ENCODE measurements at places on chromosomes 1 and 21.

GRCh38 chr1:175922254-175922881, 179.0 kb upstream of the TNR start:
- no peak for DNase-seq

DNA sequence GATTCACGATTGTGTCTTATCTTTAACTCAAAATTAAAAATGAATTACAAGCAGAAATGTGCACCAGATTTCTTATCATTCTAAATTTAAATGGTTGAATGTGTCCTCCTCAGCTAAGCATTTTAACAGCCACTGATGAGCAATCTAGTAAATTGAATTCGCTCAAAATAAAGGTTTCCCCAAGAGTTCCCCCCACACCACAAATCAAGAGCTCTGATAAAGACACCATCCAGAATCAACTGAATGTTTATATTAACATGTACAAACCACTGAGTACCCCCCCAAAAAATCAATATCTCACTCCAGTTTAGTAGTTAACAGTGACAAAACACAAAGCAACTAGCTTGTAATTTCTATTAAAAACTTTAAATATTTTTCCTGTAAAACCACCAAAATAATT, 1.9 kb downstream of the GPBP1L1 start:
- DNase-seq, result no peak

DNA sequence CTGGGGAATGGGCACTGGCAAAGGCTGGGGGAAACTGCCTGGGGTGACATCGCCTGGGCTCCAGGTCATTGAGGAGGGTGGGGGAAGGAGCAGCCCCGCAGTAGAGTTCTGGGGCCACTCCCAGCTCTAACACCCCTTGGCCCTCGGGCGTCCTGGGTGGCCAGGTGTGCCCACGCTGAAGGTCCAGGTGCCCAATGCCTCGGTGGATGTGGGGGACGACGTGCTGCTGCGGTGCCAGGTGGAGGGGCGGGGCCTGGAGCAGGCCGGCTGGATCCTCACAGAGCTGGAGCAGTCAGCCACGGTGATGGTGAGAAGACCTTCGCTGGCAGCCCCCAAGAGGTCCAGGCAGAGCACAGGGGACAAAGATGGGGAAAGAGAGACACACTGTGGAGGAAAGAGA, 7.7 kb downstream of the NTRK1 start:
- DNase-seq, result no peak

DNA sequence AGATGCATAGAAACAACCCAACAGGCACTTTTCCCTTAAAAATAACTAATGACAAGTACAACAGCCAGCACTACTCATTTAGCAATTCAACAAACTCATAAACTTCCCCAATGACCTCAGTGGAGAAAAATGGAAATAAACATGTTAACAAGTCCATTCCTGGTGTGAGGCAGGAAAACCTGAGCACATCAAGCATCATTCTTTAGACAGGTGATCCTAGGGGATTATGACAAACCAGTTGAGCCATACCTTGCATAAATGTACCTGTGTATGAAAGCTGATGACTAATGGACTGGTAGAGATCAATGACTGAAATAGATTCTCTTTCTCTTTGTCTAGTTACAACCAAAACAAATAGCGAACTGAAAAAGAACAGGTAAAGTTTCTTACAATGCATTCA, 7.0 kb downstream of the COL24A1 start:
- no peak for DNase-seq

DNA sequence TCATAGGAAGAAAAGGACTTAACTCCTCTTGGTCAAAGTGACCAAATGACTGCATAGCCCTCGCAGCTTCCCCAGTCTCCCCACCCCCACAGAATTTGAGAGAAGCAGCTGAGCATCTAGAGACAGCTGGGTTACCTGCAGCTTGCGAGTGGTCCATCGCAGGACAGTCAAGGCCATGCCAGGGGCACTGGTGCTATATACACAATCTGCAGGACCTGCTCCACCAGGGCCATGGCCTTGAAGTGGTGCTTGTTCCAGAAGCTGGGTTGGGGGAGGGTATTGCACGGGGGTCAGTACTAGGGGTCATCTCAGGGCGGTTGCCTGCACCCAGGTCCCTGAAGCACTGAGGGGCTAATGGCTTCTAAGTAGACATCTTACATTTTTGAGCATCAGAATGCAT, 10.4 kb downstream of the MRTO4 start:
- DNase-seq, result no peak
